ENCODE measurements at places on chromosomes 1 and 21.

GRCh38 chr1:19376428-19377372 lies 64.6 kb downstream of the SLC66A1 start:
- DNase-seq: no peak

- DNase-seq: no peak
Measured at GRCh38 chr1:70499695-70500094, 88.6 kb downstream of the CTH start.

DNA sequence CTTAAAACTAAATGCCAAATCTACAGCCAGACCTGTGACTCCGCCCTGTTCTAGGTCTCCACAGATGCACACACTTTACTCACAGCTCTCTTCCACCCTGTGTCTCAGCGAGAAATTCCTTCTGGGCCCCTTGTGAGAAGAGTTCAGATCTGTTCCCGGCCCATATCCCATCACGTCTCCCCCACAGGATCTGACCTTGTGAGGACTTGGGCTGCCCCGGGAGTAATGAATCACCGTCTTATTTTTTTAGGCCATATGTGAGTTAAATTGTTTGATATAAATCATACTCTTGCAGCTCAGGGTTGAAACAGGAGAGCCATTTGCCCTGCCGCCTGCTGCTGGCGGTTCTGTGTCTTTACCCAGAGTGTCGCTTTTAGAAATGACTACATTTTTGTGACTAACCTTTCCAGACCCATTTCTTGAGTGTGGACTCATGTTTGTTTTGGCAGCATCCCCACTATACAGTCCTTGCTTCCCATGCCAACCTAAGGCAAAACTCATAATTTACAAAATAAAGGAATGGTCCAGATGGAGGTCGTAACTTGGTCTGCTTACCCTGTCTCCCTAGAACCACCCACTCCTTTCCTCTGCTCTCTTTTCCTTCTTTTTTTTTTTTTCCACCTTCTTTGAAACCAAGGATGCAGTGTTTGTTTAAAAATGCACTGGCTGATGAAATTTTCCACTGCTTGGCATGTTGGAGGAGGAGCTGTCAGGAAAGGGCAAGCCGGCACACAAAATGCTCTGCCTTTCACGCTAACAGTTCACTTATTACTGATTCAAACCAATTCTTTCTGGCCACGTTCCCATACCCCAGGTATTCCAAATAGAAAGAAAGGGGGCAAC lies 98.0 kb upstream of the C1orf105 start:
- DNase-seq: no peak

DNA sequence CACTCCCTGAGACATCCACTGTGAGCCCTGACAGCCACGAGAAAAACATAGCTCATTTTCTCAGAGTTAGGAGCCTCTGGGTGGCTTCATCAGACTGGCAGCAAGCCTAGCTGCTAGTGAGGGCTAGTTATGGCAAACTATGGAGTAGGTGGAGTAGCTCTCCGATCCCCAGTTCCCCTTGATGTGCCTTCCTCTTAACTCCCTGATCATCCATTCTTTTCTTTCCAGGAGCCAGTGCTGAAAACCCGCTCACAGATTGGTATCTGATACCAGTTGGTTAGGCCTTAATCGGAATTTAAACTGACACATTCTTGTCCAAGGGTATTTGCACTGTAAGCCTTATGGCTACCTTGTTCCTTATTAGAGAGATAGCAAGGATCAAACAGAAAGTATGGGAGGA lies 31.4 kb upstream of the PAXBP1 start:
- DNase-seq: no peak

GRCh38 chr1:116357487-116357886 lies 15.6 kb upstream of the ATP1A1 start:
- no peak for DNase-seq

- no peak for DNase-seq
Measured at GRCh38 chr1:2110738-2111673, 60.8 kb downstream of the PRKCZ start.

DNA sequence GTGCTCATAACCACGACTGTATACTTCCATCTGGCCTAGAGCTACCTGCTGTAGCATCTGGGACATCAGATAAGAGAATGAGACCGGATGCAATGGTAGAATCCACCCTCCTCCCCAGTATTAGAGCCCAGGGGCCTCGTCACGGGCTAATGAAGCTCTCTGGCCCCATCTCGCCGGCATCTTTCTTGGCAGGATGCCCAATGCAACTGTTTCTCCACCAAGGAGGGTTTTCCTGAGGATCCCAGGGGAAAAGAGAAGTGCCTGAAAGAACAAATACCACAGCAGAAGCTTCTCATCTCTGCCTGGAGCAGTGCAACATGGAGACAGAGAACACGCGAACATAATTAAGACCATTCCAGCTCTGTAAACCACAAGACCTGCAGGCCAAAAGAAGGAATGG lies 80.0 kb downstream of the VWA5B1 start:
- DNase-seq: no peak

GRCh38 chr1:34779005-34779404 lies 2.0 kb upstream of the GJB3 start:
- no peak for DNase-seq

GRCh38 chr1:50237056-50237455 lies 128.3 kb downstream of the ELAVL4 start:
- DNase-seq: no peak

Measured in NCI-H526 (cell line).